Stimulated activated CD4-positive, alpha-beta T cell treated with anti-CD3 and anti-CD28 coated beads, Interleukin-1b, Interleukin-23, amount 100 ng/mL, for 1 hour (primary cell): ENCODE measurements at places on chromosomes 2 and 18.

DNA sequence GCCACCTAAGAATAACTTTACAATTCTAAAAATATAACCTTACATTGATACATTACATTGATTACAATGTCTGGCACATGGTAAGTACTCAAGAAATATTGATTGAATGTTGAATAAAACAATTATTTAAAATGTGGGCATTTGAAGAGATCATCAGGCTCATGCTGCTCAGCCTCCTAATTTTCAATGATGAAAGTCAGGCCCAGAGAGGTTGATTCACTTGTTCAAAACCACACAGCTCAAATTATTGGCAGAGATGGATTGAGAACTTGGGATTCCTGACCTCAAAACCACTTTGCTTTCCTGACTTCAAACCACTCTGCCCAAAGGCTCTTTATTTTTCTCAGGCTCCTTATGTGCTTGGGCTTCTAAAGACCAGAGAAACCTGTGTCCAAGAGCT is 34.7 kb downstream of the ANKRD29 start:
- DNase-seq: no peak

- no peak for DNase-seq
Measured at GRCh38 chr2:153819501-153819900, 52.2 kb upstream of the GALNT13 start.

DNA sequence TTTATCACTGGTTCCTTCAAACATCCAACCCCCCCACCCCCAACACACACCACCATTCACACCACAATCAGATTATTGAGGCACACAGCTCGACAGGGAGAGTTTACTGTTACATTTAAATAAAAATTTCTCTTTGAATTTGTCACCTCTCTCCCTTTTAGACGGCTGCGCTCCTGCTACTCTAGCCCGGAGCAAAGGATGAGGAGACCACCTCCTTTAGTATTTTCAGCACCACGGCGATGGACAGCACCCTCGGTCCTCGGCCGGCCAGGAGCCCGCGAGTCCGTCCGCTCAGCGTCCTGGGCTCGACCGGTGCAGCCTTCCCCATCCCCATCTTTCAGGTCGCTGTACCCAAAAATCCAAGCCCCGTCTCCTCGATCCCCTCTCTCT is 892 bp downstream of the CELF4 start:
- DNase-seq: no peak

GRCh38 chr2:161825429-161825828 is 201.2 kb downstream of the SLC4A10 start:
- no peak for DNase-seq

DNA sequence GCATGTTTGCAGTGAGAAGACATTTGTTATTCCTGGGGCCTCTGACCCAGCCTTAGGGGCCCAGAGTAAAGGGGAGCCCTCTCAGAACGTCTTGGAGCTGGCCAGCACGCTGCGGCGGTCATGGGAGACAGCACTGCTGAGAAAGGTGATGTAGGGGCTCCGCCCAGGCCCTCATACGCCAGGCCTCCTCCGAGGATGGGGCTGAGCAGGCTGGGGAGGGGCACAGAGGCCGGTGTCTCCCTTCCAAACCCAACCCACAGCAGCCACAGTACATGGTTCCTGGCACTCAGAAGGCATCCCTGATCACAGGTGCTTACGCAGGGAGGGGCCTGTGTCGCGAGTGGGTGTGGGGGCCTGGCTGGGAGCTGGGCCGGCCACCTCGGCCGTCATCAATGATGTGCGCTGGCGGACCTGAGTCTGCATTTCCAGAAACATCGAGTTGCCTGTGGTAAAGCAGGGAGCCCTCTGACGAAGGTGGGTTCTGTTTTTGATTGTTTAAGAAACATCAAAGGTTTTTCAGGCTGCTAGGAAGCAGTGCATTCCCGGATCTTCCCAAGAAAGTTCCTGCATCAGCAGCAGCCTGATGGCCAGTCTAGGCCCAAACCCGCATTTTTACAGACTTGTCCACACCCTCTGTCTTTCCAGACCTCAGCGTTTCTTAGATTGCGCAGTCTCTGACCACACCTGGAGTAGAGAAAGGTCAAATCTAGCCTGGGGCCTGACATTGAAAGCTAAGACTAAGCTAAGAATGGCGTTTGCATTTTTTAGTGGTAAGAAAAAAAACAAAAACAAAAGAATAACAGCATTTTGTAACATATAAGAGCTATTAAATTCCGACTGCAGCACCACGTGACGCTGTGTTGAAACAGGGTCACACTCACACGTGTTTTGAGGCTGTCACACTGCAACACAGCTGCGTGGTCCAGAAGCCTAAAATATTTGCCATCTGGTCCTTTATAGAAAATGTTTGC is 51.2 kb upstream of the PXDN start:
- no peak for DNase-seq

DNA sequence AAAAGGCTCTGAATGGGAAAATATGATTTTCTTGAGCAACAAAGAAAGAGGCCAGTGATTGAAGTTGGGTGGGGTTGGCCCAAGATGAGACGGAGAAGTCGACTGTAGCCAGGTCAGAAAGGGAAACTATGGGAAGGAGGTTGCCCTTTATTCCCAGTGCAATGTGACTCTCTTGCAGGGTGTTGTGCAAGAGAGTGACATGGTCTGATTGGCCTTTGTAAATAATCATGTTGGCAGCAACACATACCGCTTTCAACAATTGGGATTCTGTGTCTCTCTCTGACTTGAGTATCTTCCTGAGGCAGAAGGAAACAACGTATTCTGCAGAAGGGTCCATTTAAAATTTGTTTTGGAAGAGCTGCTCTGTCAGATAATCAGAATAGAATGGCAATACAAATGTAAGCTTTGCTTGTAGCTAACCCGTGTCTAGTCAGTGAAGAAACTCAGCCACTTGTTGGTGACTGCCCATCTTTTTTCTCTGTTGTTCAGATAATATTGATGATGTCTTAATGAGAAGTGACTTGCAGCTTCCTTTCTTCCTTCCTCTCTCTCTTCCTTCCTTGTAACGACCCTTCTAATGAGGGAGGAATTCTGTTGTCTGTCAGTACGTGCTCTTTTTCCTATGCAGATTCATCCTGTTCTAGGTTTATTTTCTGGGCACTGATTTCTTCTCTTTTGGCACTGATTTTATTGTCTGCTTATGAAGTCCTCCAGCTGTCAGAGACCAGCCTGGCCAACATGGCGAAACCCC is 311.0 kb upstream of the FAM98A start:
- DNase-seq: no peak

GRCh38 chr2:222989431-222989830 is 62.6 kb upstream of the KCNE4 start:
- no peak for DNase-seq

- DNase-seq: no peak
Measured at GRCh38 chr2:37343537-37344434, 644 bp upstream of the QPCT start.

DNA sequence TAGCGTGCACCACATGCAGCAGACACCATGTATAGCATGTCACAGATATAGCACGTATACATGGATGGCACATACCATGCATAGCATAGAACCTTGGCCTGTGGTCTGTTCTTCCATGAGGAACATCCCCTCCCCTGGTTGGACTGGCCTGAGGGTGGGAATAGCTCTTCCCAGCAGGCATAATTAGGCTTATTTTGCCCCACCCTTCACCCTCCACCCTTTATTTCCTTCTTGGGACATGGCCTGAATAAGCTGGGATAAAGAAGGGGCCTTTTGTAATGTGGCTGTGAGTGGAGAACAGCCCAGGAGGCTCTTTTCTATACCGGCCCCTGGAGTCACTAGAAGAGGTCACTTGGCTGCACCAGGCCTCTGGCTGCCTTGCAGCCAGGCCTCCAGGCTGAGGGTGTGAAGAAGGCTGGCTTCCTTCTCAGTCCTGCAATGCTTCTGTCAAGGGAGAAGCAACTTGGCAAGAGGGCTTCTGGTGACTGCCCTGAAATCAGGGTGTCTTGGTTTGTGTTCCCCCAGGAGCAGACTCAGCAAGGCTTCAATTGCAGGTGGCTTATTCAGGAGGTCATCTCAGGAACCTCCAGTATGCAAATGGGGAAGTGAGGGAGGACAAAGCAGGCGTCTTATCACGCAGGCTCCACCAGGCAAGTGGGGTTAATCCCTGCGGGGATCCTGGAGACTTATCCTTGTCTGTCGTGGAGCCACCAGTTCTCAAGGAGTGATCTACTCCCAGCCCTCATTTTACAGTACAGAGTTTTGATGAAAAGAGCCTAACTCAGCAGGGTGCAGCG is 68.2 kb downstream of the HS6ST1 start:
- no peak for DNase-seq

- no peak for DNase-seq
Measured at GRCh38 chr2:39741871-39742270, 37.2 kb downstream of the THUMPD2 start.

DNA sequence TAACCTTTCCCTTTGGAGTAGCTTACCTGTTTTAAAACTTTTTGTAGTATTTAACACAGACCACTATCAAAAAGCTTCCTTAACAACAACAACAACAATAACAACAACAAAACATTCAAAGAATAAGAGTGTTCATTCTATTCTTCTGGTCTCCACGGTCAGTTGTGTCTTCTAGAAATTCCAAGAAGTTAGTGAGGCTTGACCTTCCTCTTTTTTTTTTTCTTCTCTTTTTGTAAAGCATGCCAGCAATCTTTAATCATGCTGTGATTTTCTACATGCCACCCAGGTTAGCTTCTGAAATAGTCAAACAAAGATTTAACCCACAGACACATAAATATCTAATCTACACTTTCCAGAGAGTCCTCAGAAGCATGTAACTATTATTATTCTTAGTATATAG is 28.4 kb upstream of the KLHL14 start:
- no peak for DNase-seq
